ENCODE measurements at places on chromosomes 16 and 17. TPM values are rescaled to one million over a fixed set of nuclear protein-coding genes. Genes with fewer than 3 reads are reported as not detected.

The SHCBP1 gene
- polyA plus RNA-seq, result 8.9 TPM

The KRT25 gene
- 0.19 TPM for polyA plus RNA-seq

The ABCC11 gene
- not detected for polyA plus RNA-seq

The CNTNAP4 gene
- polyA plus RNA-seq, result 9.8 TPM

The GLIS2 gene
- polyA plus RNA-seq, result 25.8 TPM

The TBC1D3I gene
- not detected for polyA plus RNA-seq

The FOXL1 gene
- 0.26 TPM for polyA plus RNA-seq

The SLC52A1 gene
- polyA plus RNA-seq, result not detected

The FASN gene
- polyA plus RNA-seq, result 34.7 TPM

The RABEP2 gene
- 17.1 TPM for polyA plus RNA-seq

The MT1A gene
- not detected for polyA plus RNA-seq

The IGF2BP1 gene
- polyA plus RNA-seq, result 8.6 TPM

The WDR90 gene
- 16.9 TPM for polyA plus RNA-seq

The OR1A1 gene
- 0.06 TPM for polyA plus RNA-seq

The TMEM256 gene
- polyA plus RNA-seq, result 52.9 TPM

The NPIPA8 gene
- polyA plus RNA-seq, result 1.6 TPM

The NPIPA7 gene
- polyA plus RNA-seq, result 2.6 TPM

The HYDIN gene
- polyA plus RNA-seq, result 2.8 TPM

The ACSM5 gene
- 0.66 TPM for polyA plus RNA-seq

The GNG13 gene
- polyA plus RNA-seq, result not detected

Data from hindlimb muscle (tissue), 1 donor.